ENCODE measurements at places on chromosomes 11 and 22. TPM values are rescaled to one million over a fixed set of nuclear protein-coding genes. Genes with fewer than 3 reads are reported as not detected.

DNA sequence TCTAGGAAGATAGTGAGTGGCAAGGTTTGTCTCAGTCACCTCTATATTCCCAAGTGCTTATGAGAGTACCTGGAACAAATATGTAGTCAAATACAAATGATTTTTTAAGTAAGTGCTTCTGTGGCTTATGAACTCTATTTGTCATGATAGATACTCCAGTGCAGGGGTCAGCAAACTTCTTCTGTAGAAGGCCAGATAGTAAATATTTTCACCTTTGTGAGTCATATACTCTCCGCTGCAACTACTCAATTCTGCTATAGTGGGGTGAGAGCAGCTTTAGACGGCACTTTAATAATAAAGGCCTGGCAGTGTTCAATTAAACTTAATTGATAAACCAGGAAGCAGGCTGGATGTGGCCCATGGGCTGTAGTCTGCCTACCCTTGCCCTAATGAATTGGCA, 12.4 kb upstream of the CCDC34 start:
- DNase-seq, result no peak

GRCh38 chr11:72075109-72075508, 5.2 kb downstream of the NUMA1 start:
- DNase-seq, result no peak

GRCh38 chr11:74018331-74019005, 9.6 kb upstream of the UCP3 start:
- DNase-seq, result peak; percentile 74

DNA sequence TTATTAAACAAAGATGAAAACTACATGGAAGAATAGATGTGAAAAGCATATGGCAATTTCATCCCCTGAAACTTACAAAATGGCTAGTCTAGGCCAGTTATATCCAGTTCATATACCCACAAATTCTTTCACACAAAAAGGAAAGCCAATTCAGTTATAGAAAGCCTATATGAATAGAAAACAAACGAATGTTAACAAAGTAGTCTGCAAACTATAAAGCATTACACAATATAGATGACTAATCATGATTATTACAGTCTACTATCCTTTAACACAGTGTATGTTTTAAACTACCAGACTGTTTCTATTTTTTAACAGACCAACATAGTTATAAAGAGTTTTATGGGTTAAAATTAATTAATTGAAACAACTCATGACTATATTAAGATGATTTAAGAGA, 12.1 kb downstream of the DCUN1D5 start:
- DNase-seq, result no peak

GRCh38 chr11:13051257-13051656, 42.1 kb downstream of the RASSF10 start:
- no peak for DNase-seq

DNA sequence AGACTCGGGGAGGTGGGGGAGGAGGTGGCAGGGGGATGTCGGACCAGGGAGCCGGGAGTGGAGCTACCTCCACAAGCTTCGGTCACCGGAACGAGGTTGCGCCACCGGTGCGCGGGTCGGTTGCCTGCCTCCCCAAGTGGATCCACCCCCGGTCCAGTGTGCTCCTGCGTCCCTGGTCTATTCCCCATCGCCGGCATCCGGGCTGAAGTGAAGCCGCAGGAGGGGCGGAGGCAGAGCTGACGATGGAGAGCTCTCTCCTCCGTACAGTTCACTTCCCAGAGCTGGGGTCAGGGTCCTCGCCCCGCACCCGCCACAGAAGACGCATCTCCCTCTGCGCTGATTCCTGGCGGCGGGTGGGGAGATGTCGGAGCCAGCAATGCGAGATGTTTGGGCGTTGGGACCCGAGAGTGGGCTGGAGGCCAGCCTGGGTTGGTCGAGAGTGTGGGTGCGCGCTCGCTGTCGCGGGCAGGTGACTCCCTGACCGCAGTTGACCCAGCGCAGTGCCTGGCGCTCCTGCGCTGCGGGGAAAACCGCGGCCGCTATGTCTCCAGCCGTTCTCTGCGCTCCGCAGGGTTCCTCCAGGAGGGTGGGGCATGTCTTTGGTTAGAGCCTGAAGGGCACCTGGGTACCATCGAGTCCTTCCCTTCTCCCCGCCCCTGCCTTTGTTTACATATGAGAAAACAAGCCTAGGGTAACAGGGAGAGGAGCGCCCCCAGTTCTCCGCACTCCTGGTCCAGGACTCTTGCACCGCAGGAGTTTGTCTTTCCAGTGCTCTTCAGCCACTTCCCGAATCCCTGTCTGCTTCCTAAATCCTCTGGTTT, 1.7 kb downstream of the C11orf96 start:
- DNase-seq, result no peak

DNA sequence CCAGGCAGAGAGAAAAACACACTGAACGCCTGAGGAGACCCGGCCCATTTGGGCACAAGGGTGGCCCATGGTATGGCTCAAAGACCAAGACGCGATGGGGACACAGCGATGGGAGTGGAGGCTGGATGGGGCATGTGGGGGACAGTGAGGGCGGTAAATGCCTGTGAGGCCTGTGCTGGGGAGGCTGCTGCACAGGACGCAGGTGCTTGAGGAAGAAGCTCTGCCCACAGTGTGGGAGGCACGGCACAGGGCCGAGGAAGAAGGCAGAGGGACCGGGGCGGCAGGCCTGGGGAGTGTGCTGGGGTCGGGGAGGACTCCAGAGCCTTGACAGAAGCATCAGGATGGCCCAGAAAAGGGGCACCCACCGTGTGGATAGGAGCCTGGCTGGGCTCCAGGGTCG, 75.9 kb upstream of the WNT11 start:
- no peak for DNase-seq

GRCh38 chr11:42025121-42025803, 565.8 kb upstream of the LRRC4C start:
- no peak for DNase-seq

- DNase-seq, result no peak
These were observed 4.6 kb downstream of the CARD10 start for GRCh38 chr22:37514526-37515051.

Gene PGA4
- 0.21 TPM for polyA plus RNA-seq

DNA sequence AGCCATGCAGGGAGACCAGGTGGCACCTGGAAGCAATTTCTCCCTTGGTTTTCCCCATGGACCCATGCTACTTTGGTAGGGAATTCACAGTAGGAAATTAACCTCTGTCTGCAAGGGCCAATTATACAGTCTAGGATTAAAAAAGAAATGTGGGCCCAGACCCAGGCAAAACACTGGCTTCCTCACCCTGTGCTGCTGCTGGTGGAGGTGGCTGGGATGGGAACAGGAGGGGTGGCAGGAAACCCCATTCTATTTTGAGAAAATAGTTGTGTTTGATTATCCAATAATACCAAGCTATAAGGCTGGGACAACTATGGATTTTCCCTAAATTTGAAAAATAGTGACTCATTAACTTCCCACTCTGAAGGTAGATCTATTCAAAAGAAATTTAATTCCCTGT, 417.0 kb upstream of the NARS2 start:
- no peak for DNase-seq

DNA sequence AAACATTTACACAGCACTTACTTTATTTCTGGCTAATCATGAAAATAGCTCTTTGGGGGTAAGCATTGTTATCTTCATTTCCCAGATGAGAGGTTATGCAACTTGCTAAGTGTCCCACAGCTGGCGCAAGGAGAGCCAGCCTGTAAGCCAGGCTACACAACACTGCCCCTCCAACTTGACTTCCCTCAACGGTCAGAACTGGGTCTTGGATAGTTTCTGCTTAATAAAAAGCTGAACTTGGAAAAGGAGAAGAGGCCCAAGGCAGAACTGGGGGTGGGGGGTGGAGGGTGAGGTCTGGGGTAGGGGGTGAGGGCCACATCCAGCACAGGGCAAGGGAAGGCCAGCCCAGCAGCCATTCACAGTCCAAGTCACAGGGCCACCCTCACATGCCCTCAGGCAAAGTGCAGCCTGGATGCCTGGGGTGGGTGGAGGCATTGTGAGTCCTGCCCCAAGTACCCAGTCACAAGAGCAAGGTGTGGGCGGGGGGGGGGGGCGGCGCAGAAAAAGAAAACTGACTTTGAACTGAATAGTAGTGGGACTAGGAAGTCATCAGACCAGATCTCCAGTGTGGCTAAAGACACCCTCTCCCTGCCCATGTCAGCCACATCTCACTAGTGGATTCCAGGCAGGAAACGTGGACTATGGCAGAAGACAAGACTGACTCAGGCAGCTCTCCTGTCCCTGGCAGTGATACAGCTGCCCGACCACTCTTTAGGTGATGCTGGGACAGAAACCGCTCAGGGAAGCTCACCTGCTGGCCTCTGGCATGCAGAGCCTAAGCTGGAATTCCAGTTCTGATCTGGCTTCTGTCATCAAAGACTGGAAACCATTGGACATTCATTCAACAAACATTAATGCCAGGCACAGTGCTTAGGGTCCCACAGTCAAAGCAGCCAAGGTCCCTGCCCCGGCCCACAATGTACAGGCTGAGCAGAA, 52.4 kb downstream of the PACSIN2 start:
- DNase-seq, result peak; percentile 75

- DNase-seq, result no peak
These were observed 202.8 kb upstream of the BDNF start for GRCh38 chr11:27902981-27903624.

Gene FAM180B
- 0.30 TPM for polyA plus RNA-seq

DNA sequence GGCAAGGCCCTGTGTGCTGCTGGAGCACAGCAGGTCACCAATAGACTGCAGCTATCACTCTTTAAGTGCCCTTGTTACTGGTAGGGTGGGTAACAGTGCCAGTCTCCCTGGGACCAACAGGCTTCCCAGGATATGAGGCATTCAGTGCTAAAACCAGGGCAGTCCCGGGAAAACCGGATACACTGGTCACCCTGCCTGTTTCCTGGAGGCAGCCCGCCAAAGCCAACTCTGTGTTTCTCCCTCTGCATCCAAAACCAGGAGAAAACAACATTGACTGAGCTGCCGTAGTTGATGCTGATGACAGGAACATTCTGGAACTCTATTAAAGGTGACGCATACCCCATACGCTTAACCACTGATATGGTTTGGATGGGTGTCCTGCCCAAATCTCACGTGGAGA, 149.1 kb downstream of the SHANK2 start:
- no peak for DNase-seq

DNA sequence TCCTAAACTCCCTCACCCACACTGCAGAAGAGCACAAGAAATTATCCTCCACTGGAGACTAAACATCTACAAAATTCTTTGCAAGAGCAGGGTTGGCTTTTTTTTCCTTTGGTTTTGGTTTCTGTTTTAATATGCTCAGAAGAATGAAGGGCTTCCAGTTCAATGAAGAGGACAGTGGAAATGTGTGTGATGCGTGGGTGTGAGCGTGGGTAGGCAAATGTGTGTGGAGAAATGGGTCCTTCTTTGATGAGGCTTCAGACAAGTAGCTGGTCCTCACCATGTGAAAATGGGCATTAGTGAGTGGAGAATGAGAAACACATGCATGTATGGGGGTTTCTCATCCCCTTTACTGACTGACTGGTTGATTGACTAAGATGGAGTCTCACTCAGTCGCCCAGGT, 263.3 kb upstream of the SYN3 start:
- DNase-seq, result no peak

Gene RTN4R
- 4.2 TPM for polyA plus RNA-seq

Gene ALDH3B1
- polyA plus RNA-seq, result 11.6 TPM

GRCh38 chr11:72859126-72859525, 44.9 kb downstream of the ATG16L2 start:
- no peak for DNase-seq

- DNase-seq, result no peak
These were observed 2.2 kb upstream of the TUT1 start for GRCh38 chr11:62593434-62594044.

Gene TBX10
- polyA plus RNA-seq, result not detected

GRCh38 chr11:73949246-73949645, 1.6 kb upstream of the DNAJB13 start:
- no peak for DNase-seq

Gene SCGB1C1
- polyA plus RNA-seq, result not detected

Gene TMEM191B
- polyA plus RNA-seq, result 0.56 TPM

- DNase-seq, result peak; percentile 42
These were observed 3.4 kb upstream of the RASD2 start for GRCh38 chr22:35537232-35537631.

DNA sequence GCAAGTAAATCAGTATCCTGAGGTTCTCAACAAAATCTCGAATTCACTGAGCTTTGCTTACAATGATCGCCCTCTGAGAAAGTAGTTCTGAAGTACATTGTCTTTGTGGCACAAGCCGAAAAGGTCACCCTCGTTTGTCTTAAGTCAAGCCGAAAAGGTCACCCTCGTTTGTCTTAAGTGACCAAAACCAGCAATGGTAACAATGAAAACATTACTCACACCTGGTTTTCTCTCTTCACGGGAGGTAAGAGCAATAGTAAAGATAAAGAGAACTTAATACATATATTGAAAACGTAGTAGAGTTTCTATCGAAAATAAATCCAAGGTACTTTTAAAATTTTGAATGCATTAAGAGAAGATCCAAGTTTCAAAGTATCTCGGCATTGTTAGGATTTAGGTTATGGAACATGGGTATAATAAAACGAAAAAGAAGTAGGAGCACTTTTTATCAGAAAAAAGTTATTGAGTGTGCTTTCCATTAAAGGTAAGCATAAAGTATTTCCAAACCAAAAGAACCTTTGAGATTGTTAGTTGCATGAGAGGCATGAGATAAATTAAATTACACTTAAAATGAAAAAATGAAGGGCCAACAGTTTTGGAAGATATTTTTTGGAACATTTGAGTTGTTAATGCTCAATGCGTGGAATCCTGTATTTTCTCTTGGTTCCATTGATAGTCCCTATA, 1.2 kb downstream of the BARX2 start:
- DNase-seq, result no peak

DNA sequence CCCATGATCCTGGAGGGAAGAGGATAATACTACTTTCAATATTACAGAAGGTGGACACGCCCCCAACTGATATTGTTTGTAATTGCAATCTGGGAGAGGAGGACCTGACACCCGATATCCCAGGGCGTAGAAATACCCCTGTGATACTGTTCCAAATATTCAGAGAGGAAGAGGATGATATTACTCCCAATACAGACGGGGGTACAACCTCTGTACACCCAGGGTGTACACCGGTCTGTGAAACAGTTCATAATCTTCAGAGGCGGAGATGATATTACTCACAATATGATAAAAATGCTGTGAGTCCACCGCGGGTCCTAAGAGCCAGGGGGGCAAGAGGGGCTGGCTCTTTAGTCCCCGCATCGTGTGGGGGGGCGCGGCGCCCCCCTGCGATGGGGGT, 57.2 kb upstream of the ALDH3B2 start:
- no peak for DNase-seq

Gene P2RY6
- 2.0 TPM for polyA plus RNA-seq

GRCh38 chr11:36023922-36024321, 80.1 kb downstream of the LDLRAD3 start:
- no peak for DNase-seq
